ENCODE measurements at places on chromosomes 6 and 20. TPM values are rescaled to one million over a fixed set of nuclear protein-coding genes. Genes with fewer than 3 reads are reported as not detected.

SNAI1 gene
- total RNA-seq, result 0.23 TPM

TJAP1 gene
- total RNA-seq, result 5.1 TPM

MYB gene
- 4.8 TPM for total RNA-seq

ZNF311 gene
- 5.8 TPM for total RNA-seq

DAAM2 gene
- total RNA-seq, result 30.4 TPM

SSTR4 gene
- 2.1 TPM for total RNA-seq

PLA2G7 gene
- 4.6 TPM for total RNA-seq

OR2H2 gene
- not detected for total RNA-seq

SLC17A1 gene
- total RNA-seq, result not detected

CRIP3 gene
- 6.7 TPM for total RNA-seq

ZNF322 gene
- 32.8 TPM for total RNA-seq

DYNLT2 gene
- 2.5 TPM for total RNA-seq

RAD21L1 gene
- not detected for total RNA-seq

THEMIS gene
- not detected for total RNA-seq

PPP1R3D gene
- total RNA-seq, result 6.5 TPM

CST4 gene
- total RNA-seq, result not detected

SUMO4 gene
- 6.7 TPM for total RNA-seq

UBD gene
- not detected for total RNA-seq

TMEM217 gene
- 1.8 TPM for total RNA-seq
